ENCODE measurements at places on chromosomes 6 and 20.

- no peak for DNase-seq
Observed at GRCh38 chr20:32321390-32321789, 36.7 kb upstream of the ASXL1 start.

- no peak for DNase-seq
Observed at GRCh38 chr20:34862724-34863123, 9.9 kb downstream of the GGT7 start.

DNA sequence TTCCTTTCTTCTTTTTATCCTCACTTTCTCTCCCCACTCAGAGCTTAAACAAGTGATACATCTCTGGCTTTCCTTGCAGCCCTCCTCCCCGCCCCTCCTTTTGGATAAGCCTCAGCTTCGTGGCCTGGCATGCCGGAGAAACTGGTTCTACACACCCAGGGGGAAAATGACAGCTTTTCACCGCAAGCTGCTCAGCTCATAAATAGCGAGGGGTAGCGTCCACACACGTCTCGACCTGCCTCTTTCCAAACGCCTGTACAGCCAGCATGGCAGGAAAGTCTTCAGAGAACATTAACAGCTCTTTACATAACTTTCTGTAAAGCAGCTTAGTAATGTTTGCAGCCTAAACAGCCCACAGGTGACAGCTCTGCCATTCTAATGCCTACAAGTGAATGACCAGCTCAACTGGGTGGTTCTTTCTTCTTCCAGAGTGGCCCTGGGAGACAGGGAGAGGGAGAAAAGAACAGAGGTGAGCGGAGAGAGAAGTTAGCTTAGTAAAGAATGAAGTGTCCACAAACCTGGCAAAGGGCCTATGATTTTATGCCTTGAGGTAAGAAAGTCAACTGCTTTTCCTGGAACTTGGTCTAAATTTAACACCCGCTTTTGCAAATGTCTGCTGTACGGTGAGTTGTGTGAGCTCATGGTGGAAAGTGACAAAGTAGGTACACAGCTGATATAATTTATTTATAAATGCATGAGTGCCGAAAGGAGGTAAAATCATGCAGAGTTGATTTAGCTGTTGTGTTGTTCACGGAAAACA lies 251.5 kb downstream of the TFAP2A start:
- no peak for DNase-seq

- DNase-seq, result no peak
Observed at GRCh38 chr6:129112591-129112990, 229.7 kb downstream of the LAMA2 start.

DNA sequence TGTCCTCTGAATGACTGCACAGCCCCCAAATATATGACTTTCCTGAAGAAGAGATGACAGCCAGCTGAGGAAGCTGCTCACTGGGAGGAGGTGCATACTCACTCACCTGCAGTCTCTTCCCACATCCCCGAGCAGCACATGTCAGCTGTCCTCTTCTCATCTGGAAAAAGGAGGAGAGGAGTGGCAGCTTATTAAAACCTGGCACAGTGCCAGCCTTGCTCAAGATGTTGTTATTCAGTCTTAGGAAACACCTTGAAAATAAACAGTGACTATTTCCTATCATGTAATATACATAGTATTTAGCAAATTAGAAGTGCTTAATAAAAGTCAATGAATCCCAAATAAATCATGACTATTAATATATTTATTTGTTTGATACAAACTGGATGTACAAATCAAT lies 232.9 kb downstream of the EPM2A start:
- no peak for DNase-seq

Measured in fibroblast of the conjunctiva (primary cell).